Activated T-helper 1 cell treated with anti-CD3 and anti-CD28 coated beads, Interleukin-12 subunit alpha, Interleukin-12 subunit beta, Interleukin-2, Interleukin-4 antibody, amounts not matched to agents 30 ng/mL and 10 ng/mL and 1 ng/mL, durations not matched to agents 14 hours and 24 hours and 36 hours (primary cell): ENCODE measurements at places on chromosomes 1 and 21.

DNA sequence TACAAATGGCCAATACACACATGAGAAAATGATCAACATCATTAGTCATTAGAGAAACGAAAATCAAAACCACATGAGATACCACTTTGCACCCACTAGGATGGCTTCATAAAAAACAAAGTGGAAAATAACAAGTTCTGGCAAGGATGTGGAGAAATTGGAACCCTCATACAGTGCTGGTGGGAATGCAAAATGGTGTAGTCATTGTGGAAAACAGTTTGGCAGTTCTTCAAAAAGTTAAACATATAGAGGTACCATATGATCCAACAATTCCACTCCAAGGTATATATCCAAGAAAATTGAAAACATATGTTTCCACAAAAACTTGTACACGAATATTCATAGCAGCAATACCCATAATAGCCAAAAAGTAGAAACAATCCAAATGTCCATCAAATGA lies 231.6 kb upstream of the CSF3R start:
- no peak overlapping the region for H3K27ac ChIP-seq
- peaks cover 46% of the 10 kb centered on the region for H3K27me3 ChIP-seq
- no peaks in the 10 kb centered on the region for H3K4me1 ChIP-seq

DNA sequence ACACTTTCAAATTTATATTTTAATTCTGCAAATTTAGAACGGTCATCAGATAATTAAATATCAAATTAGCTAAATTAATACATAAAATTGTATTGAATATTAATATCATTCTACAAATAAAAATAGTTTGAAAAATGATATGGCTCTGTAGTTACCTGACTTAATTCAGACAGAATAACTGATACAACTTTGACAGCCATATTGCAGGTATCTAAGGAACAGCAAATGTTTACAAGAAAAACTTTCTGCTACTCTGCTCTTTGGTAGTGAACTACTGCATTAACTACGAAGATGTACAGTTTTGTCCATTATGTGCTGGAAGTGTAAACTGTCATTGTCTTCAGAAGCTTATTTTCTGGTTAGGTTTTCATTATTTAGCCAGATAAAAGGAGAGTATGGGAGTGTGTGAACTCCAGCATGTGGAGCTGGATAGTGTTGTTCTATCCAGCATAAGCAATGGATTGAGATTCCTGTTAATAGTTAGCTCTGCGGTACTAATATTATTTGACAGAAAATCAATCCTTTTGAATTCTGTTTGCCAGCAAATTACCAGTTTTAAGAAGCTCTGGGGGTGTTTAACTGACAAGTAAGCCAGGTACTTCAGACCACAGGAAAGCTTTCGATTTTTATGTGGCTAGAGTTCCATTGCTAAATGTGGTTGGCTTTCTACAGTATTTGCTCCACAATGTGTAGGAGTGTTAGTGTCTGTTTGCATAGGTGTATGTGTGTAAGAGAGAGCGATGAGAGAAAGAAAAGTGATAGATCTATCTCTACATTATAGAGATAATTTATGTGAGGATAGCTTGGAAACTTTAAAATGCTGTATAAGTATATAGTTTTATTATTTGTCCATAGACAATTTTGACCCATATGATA lies 247.9 kb downstream of the GRIK1 start:
- no peak for DNase-seq
- H3K27ac ChIP-seq, result no peak overlapping the region
- H3K4me3 ChIP-seq, result no peak overlapping the region

DNA sequence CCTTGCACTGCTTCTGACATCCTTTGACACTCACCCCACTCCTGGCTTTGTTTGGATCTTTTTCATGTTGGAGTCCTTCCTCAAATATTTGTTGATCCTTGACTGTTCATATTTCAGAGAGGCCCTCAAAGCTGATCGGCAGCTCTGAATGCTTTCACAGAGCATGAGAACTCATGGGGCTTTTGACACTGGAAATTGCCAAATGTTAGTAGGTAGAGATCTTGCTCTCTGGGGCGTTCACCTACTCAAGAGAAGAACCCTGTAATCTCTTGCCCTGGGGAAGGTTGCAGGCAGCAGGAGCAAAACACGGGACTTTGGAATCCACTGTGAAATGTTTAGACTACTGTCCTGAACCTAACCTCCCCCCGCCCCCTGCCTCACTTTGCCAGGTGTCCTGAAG lies 67.4 kb upstream of the STUM start:
- no peak overlapping the region for H3K27ac ChIP-seq
- DNase-seq, result no peak
- H3K27me3 ChIP-seq, result peaks cover 10% of the 10 kb centered on the region
- H3K4me1 ChIP-seq, result no peaks in the 10 kb centered on the region
- no peak overlapping the region for H3K4me3 ChIP-seq
- no peaks in the 10 kb centered on the region for H3K36me3 ChIP-seq

- H3K4me1 ChIP-seq, result peaks cover 88% of the 10 kb centered on the region
- no peaks in the 10 kb centered on the region for H3K27me3 ChIP-seq
- peaks cover 29% of the 10 kb centered on the region for H3K36me3 ChIP-seq
- DNase-seq, result no peak
These were observed 5.3 kb downstream of the IL23R start for GRCh38 chr1:67171574-67171955.

GRCh38 chr1:156600733-156601121 lies 552 bp downstream of the GPATCH4 start:
- no peaks in the 10 kb centered on the region for H3K27me3 ChIP-seq
- peaks cover 36% of the 10 kb centered on the region for H3K36me3 ChIP-seq
- peak overlapping the region; percentile 100 for H3K4me3 ChIP-seq
- no peak for DNase-seq

DNA sequence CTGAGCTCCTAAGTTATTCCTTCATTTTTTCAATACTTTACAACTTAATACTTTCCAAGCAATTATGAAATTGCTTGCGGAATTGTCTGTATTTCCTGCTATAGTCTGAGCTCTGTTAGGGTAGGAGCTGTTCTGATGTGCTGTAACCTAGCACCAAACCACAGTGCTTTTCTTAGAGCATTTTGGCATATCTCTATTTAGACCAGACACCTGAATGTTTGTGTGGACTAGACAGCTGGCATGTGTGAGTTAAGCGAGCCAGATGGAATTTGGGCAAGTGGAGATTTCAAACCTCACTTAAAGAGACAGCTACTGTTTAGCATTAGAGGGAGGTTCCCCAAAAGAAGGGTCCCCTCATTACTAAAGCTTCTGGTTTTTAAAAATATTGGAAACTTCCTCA lies 106.1 kb downstream of the RWDD3 start:
- no peak overlapping the region for H3K27ac ChIP-seq
- H3K36me3 ChIP-seq, result no peaks in the 10 kb centered on the region
- no peak for DNase-seq
- no peaks in the 10 kb centered on the region for H3K4me1 ChIP-seq
- H3K4me3 ChIP-seq, result no peak overlapping the region
- H3K27me3 ChIP-seq, result no peaks in the 10 kb centered on the region

DNA sequence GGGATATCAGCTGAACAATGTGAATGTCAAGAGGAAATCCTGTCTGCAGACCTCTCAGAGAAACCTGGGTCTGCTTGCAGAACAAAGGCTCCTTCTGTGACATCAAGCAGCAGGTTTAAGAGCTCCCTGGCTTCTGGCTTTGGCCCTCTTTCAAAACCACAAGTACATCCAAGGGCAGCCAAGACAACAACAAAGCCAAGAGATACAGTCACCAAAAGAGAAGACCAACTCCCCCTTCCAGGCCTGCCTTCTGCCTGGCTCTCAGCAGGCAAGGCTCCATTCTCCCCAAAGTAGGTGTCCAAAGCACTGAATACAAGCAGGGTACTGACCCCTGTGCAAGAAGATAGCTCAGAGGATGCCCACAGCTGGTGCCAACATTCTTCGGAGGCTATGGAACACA lies 11.5 kb downstream of the BCAR3 start:
- no peak overlapping the region for H3K4me3 ChIP-seq
- H3K36me3 ChIP-seq, result no peaks in the 10 kb centered on the region
- no peaks in the 10 kb centered on the region for H3K4me1 ChIP-seq
- no peak overlapping the region for H3K27ac ChIP-seq
- no peak for DNase-seq
- peaks cover 12% of the 10 kb centered on the region for H3K27me3 ChIP-seq

DNA sequence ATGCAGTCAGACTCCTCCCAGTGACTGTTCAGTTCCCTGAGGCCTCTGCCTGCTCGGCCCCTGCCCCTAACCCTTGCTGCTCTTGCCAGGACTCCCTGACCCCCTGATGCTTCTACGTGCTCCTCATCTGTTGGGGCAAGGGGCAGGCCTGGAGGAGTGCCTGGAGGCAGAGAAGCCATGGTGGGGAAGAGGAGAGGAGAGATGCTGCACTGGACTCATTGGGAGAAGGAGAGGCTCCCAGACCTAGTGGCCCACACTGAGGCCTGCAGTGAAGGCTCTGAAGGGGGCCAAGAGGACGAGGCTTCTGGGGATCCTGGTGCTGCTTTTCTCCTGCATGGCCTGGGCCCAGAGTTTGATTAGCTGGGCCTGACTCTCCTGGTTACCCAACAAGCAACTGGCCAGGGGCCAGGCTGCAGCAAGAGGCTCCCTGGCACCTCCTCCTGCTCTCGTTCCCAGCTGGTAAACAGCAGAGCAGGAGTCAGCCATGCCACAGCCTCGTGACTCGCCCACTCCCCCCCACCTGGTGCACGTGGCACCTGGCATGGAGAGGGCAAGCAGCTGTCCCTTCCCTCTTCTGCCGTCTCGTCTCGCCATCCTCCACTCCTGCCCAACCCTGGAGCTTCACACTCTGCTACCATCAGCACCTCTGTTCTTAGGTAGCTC lies 847 bp upstream of the RORC start:
- DNase-seq, result no peak
- peaks cover under 1% of the 10 kb centered on the region for H3K27me3 ChIP-seq
- H3K4me1 ChIP-seq, result peaks cover 80% of the 10 kb centered on the region
- no peak overlapping the region for H3K4me3 ChIP-seq

- H3K4me3 ChIP-seq, result no peak overlapping the region
- DNase-seq, result no peak
- no peak overlapping the region for H3K27ac ChIP-seq
- H3K4me1 ChIP-seq, result peaks cover 7% of the 10 kb centered on the region
- H3K27me3 ChIP-seq, result peaks cover 6% of the 10 kb centered on the region
These were observed 80.2 kb upstream of the PPP2R5A start for GRCh38 chr1:212205006-212205405.

GRCh38 chr1:165759095-165759494 lies 9.6 kb downstream of the TMCO1 start:
- DNase-seq, result no peak
- peaks cover 29% of the 10 kb centered on the region for H3K36me3 ChIP-seq
- no peak overlapping the region for H3K4me3 ChIP-seq
- H3K27ac ChIP-seq, result peak overlapping the region; percentile 78
- peaks cover 35% of the 10 kb centered on the region for H3K4me1 ChIP-seq

GRCh38 chr1:21012937-21013336 lies 163.8 kb downstream of the EIF4G3 start:
- no peaks in the 10 kb centered on the region for H3K27me3 ChIP-seq
- H3K4me1 ChIP-seq, result peaks cover 7% of the 10 kb centered on the region
- peaks cover 11% of the 10 kb centered on the region for H3K36me3 ChIP-seq
- H3K4me3 ChIP-seq, result no peak overlapping the region
- DNase-seq, result no peak

- no peaks in the 10 kb centered on the region for H3K36me3 ChIP-seq
- H3K4me1 ChIP-seq, result no peaks in the 10 kb centered on the region
- peaks cover 8% of the 10 kb centered on the region for H3K27me3 ChIP-seq
- no peak overlapping the region for H3K4me3 ChIP-seq
- DNase-seq, result peak; percentile 6
These were observed 33.8 kb upstream of the RPL11 start for GRCh38 chr1:23657659-23658275.

DNA sequence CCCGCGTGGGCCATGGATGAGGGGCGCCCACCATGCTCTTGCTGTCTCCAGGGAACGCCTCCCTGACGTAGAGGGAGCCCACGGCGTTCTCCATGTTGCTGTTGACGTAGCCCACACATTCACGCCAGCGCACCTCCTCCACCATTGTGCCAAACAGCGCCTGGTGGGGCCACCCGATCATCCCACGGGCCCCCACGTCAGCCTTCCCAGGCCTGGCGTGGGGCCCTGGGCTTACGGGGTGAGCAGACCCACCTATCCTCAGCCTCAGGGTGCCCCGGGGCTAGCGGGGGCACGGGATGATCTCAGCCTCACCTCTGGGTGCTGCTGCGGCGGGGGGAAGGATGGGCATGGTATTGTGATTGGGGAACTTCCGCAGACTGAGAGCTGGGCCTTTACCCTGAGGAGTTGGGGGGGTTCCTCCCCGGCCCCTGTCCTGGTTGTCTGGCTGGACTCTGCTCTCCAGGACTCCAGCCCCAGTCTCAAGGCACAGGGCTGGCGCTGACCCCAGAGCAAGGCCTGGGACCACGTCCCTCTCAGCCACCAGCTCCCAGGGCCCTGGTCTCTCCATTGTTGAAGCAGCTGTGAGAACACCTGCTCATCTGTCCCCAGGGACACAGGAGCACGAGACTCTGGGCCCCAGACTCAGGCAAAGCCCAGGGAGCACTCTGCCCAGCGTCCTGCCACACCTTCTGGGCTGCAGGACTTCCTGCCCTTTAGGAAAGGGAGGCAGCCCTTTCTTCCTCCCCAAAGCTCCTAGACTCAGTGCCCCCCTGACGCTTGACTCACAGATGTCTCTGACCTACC lies 10.2 kb downstream of the PRXL2B start:
- peaks cover 12% of the 10 kb centered on the region for H3K27me3 ChIP-seq
- no peak overlapping the region for H3K4me3 ChIP-seq
- no peaks in the 10 kb centered on the region for H3K4me1 ChIP-seq
- no peaks in the 10 kb centered on the region for H3K36me3 ChIP-seq
- DNase-seq, result no peak

GRCh38 chr1:223759273-223759672 lies 46.9 kb downstream of the CAPN2 start:
- no peaks in the 10 kb centered on the region for H3K4me1 ChIP-seq
- peaks cover 35% of the 10 kb centered on the region for H3K36me3 ChIP-seq
- H3K27me3 ChIP-seq, result no peaks in the 10 kb centered on the region
- DNase-seq, result no peak

DNA sequence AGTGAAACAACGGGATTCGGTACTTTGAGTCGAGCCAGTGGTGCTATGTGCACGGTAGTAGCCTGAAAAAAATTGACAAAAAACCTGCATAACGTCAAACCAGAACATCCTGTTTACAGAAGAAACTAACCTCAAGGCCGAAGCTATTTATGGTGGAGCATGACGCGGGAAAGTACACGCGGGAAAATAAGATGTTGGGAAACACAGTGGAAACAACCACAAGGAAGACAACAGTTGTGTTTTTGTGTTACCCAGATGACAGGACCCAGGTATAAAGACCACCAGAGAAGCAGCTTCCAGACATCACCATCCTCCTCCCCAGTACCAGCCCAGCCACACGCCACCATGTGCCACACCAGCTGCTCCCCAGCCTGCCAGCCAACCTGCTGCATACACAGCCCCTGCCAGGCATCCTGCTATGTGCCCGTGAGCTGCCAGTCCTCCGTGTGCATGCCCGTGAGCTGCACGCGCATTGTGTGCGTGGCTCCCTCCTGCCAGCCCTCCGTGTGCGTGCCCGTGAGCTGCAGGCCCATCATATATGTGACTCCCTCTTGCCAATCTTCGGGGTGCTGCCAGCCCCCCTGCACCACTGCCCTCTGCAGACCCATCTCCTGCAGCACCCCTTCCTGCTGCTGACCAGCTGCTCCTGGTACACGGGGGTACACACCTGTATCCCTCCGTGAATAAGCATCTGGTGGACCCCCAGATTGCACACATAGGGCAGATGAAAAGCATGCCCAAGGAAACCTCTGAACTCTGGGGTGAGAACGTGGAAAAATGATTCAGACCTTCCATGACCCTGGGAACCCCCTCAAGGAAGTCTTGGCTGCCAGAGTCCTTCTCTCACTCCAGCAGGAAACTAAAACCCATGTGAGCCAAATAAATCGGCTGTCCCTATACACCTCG lies at the start of gene KRTAP12-3:
KRTAP12-3 (plus strand) TSS at position 298 of the 906 bp plus-strand sequence; CDS start at position 346, 48 bp downstream.
- DNase-seq, result peak; percentile 52
- peaks cover 35% of the 10 kb centered on the region for H3K36me3 ChIP-seq
- H3K27ac ChIP-seq, result peak within 1 kb of the TSS; percentile 95
- peaks cover 6% of the 10 kb centered on the region for H3K27me3 ChIP-seq
